HL-60 (cell line): ENCODE measurements at places on chromosomes 5 and 9.

- DNase-seq, result no peak
Measured at GRCh38 chr5:171580502-171581265, 161.2 kb downstream of the FGF18 start.

DNA sequence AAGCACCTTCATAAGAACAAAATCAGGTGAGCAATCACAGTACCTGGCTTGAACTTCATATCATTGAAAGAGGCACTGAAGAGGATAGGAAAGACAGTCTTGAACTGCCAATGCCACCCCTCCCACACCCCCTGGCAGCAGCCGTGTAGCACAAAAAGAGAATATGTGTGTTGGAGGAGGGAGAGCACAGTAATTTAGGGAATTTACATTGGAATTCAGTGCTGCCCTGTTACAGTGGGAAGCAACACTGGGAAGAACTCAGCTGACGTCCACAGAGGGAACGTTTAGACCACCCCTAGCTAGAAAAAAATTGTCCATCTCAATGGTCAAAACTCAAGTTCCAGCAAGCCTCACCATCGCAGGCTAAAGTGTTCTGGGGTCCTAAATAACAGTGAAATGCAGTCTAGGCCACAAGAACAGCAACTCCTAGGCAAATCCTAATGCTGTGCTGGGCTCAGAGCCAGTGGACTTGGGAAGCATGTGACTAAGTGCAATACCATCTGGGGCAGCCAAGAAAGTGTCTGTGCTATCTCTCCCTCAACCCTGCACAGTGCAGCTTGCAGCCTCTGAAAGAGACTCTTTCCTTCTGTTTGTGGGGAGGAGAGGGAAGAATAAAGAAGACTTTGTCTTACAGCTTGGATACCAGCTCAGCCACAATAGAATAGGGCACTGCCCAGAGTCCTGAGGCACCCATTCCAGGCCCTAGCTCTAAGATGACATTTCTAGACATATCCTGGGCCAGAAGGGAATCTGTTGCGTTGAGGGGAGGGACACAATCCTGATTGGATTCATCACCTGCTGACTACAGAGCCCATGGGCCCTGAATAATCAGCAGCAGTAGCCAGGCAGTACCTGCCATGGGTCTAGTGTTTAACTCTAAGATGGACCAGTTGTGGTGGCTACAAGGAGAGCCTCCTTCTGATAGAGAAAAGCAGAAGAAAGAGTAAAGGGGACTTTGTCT is 62.1 kb upstream of the VLDLR start:
- DNase-seq, result no peak

DNA sequence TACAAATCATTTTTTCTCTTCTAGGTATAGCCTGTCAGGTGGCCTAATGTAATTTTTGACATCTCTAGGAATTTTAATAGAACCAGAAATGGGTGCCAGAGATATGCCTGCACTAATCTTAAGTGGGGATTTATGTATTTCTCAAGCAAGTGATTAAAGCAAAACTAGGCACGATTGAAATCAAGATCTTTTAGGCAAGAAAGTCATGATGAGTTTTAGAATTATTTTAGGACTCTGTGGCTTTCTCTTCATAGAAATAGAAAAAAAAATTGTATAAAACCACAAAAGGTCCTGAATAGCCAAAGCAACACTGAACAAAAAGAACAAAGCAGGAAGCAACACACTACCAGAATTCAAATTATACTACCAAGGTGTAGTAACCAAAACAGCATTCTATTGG is 952 bp upstream of the AMACR start:
- no peak for DNase-seq

- DNase-seq, result no peak
Measured at GRCh38 chr9:108178318-108178717, 677.5 kb downstream of the ACTL7B start.

DNA sequence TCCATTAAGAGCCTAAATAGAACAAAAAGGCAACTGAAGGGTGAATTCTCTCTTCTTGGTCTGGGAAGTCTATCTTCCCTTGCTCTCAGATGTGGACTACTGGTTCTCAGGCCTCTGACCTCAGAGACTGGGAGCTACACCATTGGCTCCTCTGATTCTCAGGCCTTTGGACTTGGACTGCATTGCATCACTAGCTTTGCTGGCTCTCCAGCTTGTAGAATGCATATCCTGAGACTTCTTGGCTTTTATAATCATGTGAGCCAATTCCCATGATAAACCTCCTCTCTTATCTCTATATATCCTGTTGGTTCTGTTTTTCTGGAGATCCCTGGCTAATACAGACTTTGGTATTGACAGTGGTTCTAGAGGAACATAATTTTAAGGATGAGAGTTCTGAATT is 89.8 kb downstream of the PSAT1 start:
- no peak for DNase-seq

GRCh38 chr5:61974680-61975079 is 331.3 kb upstream of the KIF2A start:
- no peak for DNase-seq

GRCh38 chr5:53983568-53984460 is 326.6 kb downstream of the ARL15 start:
- DNase-seq, result no peak

- no peak for DNase-seq
Measured at GRCh38 chr9:86242071-86242470, 17.4 kb downstream of the C9orf153 start.

DNA sequence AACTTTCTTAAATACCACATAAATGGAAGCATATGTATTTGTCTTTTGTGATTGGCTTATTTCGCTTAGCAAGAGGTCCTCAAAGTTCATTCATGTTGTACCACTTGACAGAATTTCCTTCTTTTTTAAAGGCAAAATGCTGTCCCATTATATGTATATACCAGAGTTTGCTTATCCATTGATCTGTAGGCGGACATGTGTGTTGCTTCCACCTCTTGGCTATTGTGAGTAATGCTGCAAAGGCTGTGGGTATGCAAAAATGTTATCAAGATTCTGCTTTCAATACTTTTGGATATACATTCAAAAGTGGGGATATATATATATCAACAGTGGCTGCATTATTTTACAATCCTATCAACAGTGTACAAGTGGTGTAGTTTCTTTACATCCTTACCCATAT is 271.0 kb downstream of the PRR16 start:
- no peak for DNase-seq

DNA sequence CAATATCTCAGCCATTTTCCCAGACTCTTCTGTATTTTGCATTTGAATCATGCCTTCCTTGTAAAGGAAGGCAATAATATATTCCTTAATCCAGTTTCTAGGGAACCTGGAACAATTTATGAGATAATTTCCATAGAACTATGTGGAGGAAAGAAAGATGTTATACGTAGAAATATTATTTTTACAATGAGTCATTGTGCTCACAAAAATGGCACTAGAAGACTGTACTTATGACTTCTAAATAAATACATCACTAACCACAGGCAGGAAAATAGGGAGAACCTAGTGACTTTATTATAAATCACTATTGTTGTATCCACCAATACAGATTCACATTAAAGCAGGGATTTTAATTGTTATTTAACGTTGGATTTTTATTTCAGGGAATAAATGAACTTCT is 87.6 kb downstream of the FBXO38 start:
- no peak for DNase-seq

DNA sequence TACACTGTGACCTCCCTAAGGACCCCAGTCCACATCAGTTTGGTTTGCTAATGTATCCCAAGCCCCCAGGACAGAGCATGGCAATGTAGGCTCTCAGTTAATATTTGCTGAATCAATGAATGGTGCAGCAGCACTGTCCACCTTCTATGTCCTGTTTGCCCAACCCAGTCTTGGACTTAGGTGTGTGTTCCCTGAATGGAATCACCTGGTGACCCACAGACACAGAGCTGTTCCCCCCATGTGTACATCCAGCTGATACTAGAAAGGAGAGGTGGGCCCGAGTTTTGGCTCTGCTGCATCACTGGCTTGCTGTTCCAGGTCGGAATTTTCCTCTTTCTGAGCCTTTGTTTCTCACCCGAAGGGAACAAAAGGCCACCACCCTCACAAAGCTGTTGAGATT is 180.2 kb downstream of the AOPEP start:
- DNase-seq, result no peak

- no peak for DNase-seq
Measured at GRCh38 chr5:76365561-76365960, 37.5 kb upstream of the IQGAP2 start.

DNA sequence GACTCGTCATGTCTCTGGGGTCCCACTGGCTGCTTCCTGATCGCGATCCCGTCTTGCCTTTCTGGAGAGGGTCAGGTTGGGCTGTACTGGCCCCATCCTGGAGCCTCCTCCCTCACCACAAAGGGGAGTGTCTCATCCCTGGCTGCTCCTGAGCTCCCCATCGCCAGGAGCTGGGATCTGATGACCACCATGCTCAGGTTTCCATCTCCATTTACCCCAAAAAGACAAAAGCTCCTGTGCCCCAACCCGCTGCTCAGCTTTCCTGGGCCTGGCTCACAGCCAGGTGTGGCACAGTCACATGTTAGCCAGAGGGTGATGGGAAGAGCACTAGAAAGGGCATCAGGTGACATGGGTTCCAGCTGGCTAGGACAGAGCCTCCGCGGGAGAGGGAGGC is 47.3 kb upstream of the CDKN2AIPNL start:
- no peak for DNase-seq

- no peak for DNase-seq
Measured at GRCh38 chr5:169071-169727, 22.1 kb upstream of the LRRC14B start.

GRCh38 chr5:54243483-54244080 is 66.8 kb downstream of the ARL15 start:
- peak; percentile 24 for DNase-seq
